ENCODE measurements at places on chromosomes 5 and 9.

DNA sequence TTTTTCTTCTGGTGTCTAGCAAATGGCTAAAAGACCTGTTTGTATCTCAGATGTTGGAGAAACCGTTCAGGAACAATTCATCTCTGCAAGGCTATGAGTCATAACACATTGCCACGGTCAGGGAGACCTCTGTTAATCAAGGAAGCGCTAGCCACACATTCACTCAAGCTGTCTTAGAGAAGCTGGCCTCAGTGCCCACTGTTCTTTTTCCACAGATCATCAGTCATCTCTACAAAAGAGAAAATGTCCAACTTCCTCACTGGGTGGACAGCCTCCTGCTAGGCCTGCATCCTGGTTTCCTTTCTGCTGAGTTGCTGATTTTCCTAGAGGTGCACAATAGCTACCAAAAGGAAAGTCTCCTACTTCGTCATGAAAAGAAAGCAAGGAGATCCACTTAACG, 360.5 kb downstream of the BNC2 start:
- DNase-seq, result no peak

DNA sequence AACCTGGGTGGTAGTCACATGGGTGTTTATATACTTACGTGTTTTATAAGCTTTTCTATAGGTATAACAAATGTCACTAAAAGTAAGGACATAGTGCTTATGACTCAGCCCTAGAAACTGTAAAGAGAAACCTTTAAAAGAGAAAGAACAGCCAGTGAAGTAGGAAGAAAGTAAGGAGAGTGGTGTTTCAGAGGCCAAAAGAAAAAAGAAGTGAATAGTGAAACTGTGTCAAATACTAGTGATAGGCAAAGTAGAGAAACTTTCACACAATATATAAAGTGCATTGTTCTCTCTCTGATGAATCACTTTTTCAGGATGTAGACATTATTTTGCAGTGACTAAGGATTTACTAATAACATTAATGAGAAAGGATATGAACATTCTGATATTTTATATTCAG, 74.2 kb upstream of the SUSD1 start:
- no peak for DNase-seq

DNA sequence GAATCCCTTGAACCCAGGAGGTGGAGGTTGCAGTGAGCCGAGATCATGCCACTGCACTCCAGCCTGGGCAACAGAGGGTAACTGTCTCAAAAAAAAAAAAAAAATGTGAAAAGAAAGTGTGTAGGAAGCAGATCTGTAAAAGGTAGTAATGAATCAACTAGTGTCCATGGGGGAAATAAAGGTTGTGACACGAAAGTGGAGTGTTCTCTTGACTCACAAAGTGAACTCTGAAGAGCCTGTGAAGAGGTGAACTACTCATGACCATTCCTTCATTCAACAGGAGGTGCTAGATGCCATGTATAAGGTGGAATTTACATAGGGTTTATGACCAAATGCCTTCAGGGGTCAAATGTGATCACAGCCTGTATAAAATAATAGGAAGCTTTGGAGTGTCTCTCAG, 12.8 kb downstream of the IQGAP2 start:
- DNase-seq, result no peak

- DNase-seq, result no peak
These were observed 178.0 kb downstream of the GAPVD1 start for GRCh38 chr9:125439434-125440272.

GRCh38 chr5:179211631-179212030, 133.6 kb downstream of the ADAMTS2 start:
- no peak for DNase-seq

- no peak for DNase-seq
These were observed 32.7 kb upstream of the ARAP3 start for GRCh38 chr5:141714542-141715310.

- peak; percentile 40 for DNase-seq
These were observed 1.7 kb downstream of the AHRR start for GRCh38 chr5:322942-323879.

DNA sequence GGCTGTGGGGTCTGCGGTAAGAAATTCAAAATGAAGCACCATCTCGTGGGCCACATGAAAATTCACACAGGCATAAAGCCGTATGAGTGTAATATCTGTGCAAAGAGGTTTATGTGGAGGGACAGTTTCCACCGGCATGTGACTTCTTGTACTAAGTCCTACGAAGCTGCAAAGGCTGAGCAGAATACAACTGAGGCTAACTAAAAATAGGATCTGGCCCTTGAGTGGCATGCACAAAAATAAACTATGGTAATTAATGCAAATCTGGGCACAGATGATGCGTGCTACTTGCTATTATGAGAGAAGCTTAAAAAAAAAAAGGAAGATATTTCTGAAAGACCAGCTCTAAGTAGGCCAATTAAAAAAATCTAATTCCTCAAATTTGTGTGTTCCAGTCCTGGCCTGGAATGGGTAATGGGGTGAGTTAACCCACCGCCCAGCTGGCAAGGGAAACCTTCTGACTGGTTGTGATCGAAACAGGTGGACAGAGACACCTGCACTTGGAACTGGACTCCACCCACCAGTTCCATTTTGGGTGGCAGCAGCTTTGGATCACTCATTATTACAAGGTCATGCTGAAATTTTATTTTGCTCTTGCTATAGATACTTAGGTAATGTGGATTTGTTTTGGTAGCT, 26.6 kb upstream of the ZBTB34 start:
- DNase-seq, result no peak

GRCh38 chr5:132198571-132198970, 29.1 kb downstream of the P4HA2 start:
- DNase-seq, result no peak

DNA sequence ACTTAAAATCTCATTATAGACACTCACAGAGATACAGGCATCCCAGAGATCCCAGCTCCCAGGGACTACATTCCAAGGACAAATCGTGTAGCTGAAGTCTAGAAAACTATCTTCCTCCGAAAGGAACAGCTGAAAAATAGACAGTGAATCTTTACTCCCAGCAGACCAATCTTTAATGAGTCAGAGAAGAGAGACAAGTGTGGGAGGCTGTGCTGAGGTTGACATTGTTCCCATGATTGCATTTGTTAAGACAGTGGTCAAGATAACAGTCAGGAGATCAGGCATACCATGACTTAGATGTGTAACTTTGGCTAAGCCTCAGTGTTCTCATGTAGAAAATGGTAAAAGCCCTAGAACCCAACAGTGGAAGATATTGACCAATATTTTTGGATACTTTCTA, 120.7 kb downstream of the PAPPA start:
- peak; percentile 10 for DNase-seq

DNA sequence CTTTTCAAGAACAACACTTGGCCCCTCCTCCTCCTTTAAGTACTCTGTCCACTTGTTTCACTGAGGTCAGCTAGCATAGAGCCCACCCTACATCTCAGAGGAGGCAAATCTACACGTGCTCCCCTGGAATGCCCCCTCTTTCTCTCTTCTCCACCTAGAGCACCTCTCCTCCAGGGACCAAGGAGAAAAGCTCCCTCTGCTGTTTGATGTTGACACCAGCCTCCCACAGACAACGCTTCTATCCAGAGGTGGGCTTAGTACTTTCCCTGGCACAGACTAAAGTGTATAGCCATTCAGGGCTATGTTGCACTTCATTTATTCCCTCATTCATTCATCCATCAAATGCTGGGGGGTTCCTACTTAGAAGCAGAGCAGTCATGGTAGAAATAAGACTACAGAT, 68.2 kb upstream of the TAF1L start:
- no peak for DNase-seq

DNA sequence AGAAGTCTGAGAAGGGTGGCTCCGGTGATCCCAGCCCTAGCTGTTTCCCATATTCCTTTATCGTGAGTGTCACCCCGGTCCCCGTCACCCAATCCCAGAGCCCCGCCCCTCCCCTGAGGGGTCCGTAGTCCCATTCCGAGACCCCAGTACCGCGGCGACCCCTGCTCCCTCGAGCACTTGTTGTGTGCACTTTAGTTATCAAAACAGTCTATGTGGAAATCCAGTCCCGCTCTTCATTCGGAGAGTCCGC, 223 bp downstream of the LRSAM1 start:
- no peak for DNase-seq

- no peak for DNase-seq
These were observed 51.8 kb downstream of the EHMT1 start for GRCh38 chr9:137670391-137671195.

DNA sequence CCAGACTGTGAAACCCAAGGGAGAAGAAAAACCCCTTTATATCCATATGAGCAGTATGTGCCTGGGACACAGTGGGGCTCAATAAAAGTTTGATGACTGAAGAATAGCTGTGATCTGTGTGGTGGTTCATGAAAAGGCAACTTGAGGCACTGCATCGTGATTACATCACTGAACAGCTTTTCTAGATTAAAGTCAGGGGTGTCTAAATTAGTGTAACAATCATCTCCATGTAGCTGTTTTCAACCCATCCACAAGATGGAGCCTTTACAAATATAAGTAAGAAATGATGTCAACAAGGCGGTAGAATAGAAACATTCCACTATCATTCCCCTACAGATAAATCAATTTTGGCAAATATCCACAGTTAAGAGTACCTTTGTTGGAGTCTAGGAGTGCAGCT, 55.5 kb downstream of the PRRC1 start:
- no peak for DNase-seq

- DNase-seq, result no peak
These were observed 22.2 kb downstream of the SCAI start for GRCh38 chr9:125121146-125121545.

GRCh38 chr9:133342570-133342969, 5.4 kb downstream of the MED22 start:
- no peak for DNase-seq

DNA sequence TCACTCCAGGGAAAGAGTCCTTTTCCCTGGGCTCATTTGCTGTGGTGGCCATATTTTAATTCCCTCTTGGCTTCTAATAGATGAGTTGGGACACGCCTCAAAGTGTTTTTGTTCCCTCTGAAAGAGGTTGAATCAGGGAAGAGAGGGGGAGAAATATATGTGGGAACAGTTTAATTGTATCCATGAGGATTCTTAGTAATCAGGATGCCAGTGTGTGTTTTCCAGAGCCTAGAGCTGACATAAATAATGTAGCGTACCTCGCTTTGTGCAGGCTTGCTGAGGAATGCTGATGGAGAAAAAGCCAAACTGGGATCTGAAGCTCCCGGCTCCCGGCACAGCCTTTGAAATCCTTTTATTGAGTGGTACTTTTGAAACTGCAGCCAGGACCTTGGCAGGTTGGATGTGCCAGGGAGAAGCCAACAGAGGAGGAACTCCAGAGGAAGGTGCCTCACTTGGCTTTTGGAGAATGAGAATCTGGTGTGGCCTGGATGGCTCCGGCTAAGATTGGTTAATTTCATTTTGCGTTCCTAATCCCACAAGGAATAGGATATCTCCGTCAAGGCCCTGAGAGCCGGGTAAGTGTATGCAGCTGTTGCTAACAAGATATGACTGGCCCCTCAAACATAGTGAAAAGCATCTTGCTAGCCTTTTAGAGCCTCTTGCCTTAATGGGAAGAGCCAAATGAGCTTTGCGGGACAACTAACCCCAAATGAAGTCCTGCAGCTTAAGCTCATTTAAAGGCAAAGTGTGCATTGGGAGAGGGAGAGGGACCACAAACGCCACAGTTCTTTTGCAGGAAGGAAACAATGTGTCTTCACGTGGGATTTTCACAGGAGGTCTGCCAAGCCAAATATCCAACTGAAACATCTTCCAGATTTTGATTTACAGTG, 471.1 kb upstream of the WWC1 start:
- no peak for DNase-seq

GRCh38 chr5:148734518-148734917, 80.2 kb upstream of the HTR4 start:
- DNase-seq, result no peak

- no peak for DNase-seq
These were observed 61.0 kb downstream of the CTSL start for GRCh38 chr9:87786876-87787275.

GRCh38 chr5:1311439-1312055, 16.7 kb upstream of the TERT start:
- no peak for DNase-seq

- DNase-seq, result no peak
These were observed 11.8 kb downstream of the NR5A1 start for GRCh38 chr9:124495126-124496074.

DNA sequence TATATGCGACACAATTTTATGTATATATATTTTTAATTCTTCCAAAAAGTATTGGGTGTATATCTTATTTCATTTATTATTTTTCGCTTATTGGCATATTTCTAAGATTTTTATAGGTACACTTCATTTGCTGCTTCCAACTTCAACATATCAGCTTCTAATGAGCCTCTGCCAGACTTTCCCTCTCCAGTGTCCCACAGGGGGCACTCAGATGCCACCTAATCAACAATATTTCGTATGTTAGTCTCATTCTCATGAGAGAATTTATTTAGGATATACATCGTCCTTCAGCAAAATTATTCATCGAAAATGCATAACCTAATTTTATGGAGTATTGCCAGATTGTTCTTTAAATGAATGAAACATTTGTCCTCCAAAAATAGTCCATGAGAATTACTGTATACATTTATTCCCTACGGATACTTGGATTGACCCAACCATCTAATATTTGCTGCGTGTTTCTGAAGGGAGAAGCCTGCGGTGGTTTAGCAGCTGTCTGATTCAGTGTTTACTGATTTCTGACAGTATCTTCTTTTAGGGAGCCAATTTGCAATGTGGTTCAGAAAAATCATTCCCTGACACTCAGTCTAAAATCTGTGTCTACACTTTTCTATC, 100.6 kb upstream of the SELENOP start:
- DNase-seq, result peak; percentile 67

GRCh38 chr9:2576631-2577030, 45.0 kb upstream of the VLDLR start:
- no peak for DNase-seq

GRCh38 chr5:83450967-83451248, 20.6 kb upstream of the VCAN start:
- no peak for DNase-seq

DNA sequence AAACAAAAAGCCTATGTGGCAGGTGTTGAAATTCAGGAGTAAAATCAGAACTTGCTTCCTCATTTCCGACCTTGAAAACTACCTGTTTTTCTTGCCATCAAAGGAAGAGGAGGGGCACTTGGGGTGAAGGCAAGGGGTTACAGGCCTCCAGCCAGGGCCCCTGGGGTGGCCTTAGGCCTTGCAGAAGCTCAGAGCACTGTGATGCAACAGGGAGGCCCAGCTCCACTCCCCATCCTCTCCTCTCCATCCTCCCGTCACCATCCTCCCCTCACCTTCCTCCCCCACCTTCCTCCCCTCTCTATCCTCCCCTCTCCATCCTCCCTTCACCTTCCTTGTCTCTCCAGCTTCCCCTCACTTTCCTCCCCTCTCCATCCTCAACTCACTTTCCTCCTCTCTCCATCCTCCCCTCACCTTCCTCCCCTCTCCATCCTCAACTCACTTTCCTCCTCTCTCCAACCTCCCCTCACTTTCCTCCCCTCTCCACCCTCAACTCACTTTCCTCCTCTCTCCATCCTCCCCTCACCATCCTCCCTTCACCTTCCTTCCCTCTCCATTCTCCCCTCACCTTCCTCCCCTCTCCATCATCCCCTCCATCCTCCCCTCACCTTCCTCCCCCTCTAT, 111.6 kb downstream of the WNK2 start:
- DNase-seq, result no peak

- no peak for DNase-seq
These were observed 431.7 kb upstream of the CTNND2 start for GRCh38 chr5:12335938-12336337.
